Activated naive CD4-positive, alpha-beta T cell treated with anti-CD3 and anti-CD28 coated beads, Interleukin-2, amount 50 U/mL, for 72 hours (primary cell): ENCODE measurements at places on chromosomes 2 and 18.

DNA sequence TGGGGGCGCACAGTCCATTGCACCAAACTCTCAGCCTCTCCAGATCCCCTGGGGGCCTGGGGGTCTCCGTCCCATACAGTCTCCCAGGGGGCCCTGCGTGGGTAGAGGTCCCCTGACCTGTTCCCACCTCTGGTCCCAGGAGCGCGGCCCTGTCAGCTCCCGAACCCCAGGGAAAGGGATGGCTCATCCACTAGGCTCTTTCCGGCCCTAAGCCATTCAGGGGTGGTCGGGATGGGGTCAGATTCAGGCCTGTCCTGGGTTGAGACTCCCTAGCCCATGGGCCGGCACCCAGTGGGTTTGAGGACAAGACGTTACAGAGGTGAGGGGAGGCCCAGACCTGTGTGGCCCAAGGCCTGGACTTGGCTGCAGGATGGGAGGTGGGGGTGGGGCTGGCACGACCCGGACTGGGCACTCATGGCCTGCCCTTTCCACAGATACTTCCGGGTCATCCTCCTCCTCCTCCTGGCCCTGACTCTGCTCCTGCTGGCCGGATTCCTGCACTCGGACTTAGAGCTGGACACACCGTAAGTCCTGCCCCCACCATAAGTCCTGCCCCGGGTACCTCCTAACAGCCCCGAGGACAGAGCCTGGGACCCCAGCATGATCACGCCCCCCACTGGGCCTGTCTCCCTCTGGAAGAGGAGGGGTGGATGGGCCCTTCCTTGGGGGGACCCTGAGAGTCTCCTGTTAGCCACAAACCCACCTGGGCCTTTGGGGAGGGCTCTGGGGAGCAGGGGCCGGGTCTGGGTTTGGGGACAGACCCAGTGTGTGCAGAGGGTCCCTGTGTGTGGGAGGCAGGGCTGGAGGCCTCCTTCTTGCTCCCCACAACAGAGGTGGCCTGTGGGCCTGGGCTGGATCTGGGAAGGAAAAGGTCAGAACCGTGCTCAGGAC, 10.1 kb upstream of the NEU4 start:
- DNase-seq: no peak

DNA sequence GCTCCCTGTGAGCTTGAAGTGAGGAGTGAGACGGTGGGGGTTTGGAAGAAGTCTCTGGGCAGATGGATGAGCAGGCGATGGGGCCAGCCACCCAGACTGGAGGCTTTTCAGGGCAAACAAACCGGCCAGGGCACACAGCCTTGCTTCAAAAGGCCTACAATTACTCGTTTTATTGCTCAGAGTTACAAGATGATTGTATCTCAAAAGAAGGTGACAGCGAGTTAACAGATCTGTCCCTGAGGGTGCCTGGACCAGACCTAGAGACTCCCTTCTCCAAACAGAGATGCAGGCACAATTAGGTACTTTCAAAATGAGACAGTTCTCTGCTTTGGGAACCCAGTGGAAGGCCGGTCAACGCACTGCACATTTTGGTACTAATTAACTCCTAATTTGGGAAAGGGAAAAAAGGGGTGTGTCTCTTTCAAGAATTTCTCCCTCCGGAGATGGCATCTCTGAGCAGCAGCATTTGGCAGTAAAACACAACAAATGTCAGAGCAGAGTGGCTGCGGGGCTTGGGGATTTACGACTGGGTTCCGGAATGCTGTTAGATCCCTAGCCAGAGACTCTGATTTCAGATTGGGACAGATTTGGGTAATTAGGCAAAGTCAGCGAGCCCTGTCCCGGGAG, 226.7 kb downstream of the TTC32 start:
- no peak for DNase-seq

DNA sequence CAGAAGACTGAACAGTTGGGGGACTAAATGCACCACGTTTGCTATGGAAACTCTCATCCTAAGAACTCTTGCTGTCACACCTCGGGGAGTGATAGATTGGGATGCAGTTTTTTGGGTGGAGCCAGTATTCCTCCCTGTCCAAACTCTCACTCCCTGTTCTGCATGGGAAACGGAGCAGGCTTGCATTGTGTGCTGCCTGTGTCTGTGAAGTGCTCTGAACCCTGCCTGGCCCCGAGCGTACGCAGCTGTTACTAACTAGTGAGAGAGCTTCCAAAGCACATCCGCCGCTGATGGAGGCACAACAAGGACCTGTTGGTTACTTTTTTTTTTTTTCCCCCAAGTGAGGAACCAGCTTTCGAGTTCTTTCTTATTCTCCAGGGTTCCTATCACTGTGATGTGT, 195.5 kb downstream of the ANAPC1 start:
- DNase-seq: no peak

- DNase-seq: no peak
These were observed 448.4 kb upstream of the GCFC2 start for GRCh38 chr2:76159042-76159648.

- no peak for DNase-seq
These were observed 65.1 kb upstream of the GPR45 start for GRCh38 chr2:105176429-105176828.

- no peak for DNase-seq
These were observed 931.3 kb downstream of the CPS1 start for GRCh38 chr2:211487733-211488132.

- DNase-seq: no peak
These were observed 135.4 kb upstream of the PIEZO2 start for GRCh38 chr18:11284811-11285210.

- no peak for DNase-seq
These were observed 11.4 kb downstream of the MYO5B start for GRCh38 chr18:50183556-50183955.

GRCh38 chr2:234372506-234372905, 124.4 kb downstream of the ARL4C start:
- DNase-seq: no peak

DNA sequence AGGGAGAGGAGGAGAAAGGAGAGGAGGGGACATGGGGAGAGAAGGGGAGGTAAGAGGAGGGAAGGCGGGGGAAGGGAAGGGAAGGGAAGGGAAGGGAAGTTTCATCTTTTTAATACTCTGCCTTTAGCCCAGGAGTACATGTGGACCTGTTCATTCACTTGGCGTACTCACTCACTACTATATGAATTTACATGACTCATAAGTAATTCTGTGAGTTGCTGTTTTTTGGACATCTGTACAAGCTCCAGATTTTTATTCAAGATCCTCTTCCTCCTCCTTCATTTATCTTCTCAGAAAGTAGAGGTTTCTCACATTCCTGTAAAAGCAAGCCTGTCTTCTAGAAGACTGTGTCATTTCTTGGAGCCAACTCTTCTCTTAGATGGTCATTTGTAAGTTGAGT, 84.6 kb downstream of the RDH14 start:
- no peak for DNase-seq

GRCh38 chr2:191166756-191167445, 16.1 kb upstream of the STAT4 start:
- no peak for DNase-seq

GRCh38 chr18:13502585-13502984, 223.8 kb downstream of the FAM210A start:
- DNase-seq: no peak

GRCh38 chr2:174791746-174792280, 27.5 kb upstream of the CHRNA1 start:
- no peak for DNase-seq

- no peak for DNase-seq
These were observed 312.2 kb downstream of the EN1 start for GRCh38 chr2:118535171-118535817.

- DNase-seq: no peak
These were observed 88.9 kb downstream of the MCFD2 start for GRCh38 chr2:46826569-46827245.

GRCh38 chr2:113138428-113139322, 11.3 kb downstream of the IL1RN start:
- DNase-seq: no peak

DNA sequence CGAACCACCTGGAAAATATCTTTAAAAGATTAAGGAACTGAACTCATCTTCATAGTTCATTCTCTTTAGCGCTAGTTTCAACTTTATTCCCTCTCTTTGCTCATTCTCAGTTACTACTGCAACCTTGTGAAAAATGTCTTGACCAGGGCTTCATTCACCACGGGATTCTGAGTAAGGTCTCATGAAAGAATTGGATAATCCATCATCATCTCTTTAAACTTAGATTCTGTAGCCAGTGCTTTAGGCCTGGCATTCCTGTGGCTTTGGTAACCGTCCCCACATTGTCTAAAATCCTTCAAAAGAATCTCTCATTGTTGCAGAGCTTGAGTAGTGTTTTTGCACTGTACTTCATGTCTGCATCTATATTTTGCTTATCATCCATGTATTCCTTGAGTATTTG, 229.5 kb downstream of the ETAA1 start:
- DNase-seq: no peak

DNA sequence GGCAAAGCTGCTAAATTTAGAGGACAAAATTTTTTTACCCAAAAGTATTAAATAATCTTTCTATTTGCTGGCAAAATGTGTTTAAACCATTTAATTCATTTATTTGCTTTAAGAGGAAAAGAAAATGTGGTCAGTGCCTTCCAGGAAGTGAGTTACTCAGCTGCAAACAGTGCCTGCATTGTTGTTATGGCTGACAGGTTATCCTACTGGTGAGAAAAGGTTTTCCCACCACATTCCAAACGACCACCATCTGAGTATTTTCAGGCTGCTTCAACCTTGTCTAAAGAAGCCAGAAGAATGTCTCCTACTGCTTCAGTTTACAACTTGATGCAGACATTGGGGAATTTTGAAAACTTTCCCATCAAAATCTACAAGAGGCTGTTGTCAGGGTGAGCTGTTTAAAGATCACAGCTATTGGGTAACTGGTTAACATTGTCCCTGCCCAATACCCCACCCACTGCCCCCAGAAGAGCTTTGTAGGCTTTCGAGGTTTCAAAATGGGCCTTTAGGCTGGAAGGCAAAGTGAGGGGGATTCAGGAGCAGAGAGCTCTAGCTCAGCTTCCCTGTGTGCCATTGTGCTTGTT, 461.3 kb upstream of the FANCL start:
- no peak for DNase-seq

- DNase-seq: no peak
These were observed 125.7 kb upstream of the HAAO start for GRCh38 chr2:42918041-42918440.

GRCh38 chr2:221708902-221709301, 136.8 kb upstream of the EPHA4 start:
- DNase-seq: no peak

- DNase-seq: no peak
These were observed 390.2 kb upstream of the TNP1 start for GRCh38 chr2:217250013-217250524.

- no peak for DNase-seq
These were observed 79.3 kb downstream of the SDC1 start for GRCh38 chr2:20145497-20146193.

DNA sequence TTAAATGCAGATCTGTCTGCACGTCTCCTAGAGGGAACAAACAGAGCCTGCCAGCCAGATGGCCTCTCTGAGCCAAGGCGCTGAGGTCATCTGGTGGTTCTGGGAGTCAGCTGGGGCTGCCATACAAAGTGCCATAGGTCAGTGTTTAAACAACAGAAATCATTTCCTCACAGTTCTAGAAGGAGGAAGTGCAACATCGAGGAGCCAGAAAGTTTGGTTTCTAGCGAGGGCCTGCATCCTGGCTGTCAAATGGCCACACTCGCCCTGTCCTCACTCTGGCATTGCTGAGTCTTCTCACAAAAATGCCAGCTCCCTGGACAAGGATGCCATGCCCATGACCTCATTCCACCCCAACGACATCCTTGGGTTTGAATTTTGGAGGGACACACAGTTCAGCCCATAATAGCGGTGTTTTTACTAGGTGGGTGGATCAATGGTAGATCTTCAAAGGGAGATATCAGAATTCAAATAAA, 59.6 kb downstream of the MYT1L start:
- DNase-seq: no peak

DNA sequence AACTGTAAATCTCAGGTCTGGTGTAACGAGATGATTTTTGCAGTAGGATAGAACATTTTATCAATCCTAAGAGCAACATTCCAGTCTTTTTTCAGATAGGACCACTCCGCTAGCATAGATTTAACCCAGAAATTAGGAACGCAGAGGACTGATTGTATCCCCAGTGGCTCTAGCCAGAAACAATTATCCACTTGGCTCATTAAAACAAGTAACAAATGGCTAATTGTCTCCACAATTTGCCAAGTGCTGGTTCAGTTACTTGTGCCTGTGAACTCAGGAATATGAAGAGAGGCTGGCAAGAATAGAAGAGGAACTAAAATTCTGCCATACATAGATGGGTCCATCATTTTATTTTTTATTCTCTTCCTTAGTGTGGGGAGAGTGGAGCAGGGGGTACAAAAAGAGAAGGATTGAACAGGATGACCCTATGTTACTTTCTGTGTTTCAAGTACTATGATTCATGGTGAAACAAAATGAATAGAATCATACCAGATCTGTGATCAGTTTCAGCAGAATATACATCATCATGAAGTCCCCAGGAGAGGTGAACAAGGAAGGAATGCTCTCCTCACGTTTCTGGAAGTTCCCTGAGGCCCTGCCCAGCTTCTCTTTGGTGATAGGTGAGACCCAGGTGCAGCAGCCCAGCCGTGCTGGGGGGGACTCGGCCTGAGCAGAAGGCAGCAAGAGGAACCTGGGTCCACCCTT, 121.6 kb downstream of the ARL4C start:
- DNase-seq: no peak

GRCh38 chr2:218396688-218397462, 2.8 kb upstream of the CTDSP1 start:
- peak; percentile 45 for DNase-seq

- peak; percentile 42 for DNase-seq
These were observed 74.1 kb downstream of the TLK1 start for GRCh38 chr2:171086352-171087290.

GRCh38 chr2:64165706-64166105, 21.5 kb upstream of the PELI1 start:
- DNase-seq: no peak

DNA sequence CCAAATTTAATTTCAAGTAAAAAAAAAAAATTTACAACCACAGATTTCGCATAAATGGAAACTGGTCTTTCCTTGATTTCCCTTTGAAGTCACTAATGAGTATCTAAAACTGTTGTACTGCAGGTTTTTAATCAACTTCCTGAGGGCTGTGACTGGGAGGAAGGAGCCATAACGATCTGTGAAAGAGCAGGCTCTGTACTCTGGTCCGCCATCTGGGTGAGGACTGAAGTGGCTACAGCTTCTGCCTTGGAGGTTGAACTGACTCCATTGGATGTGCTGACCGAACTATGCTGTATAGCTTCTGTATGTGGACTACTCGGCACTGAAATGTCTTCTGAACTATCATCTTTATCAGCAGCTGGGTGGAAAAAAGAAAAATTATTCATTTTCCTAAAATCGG, 69.3 kb upstream of the CHN1 start:
- DNase-seq: no peak

DNA sequence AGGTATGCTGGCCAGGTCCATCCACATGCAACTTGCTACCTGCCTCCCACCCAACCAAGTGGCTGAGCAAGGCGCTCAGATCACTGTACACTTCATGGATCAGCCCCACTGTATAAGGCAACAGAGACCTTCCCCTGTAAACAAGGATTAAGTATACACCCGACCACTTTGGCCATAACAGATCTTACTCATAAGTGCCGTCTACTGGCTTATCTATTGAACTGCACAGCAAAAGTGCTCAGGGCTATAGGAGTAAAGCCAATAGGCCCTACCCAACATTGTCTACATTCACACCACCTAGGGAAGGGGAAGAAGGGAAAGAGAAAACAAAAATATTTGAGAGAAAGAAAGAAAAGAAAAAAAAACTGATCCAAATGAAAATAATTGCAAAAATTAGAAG, 663.9 kb upstream of the LRRTM1 start:
- DNase-seq: no peak
